ENCODE measurements at places on chromosomes 12 and 14. TPM values are rescaled to one million over a fixed set of nuclear protein-coding genes. Genes with fewer than 3 reads are reported as not detected.
A peak's percentile ranks its signal among the peaks of the same experiment; 100 is the strongest.

Gene POTEG
- not detected for total RNA-seq

- DNase-seq = peak; percentile 56
These were observed 231.9 kb downstream of the C12orf75 start for GRCh38 chr12:105562199-105562971.

Gene SYNE3
- total RNA-seq = 4.4 TPM

DNA sequence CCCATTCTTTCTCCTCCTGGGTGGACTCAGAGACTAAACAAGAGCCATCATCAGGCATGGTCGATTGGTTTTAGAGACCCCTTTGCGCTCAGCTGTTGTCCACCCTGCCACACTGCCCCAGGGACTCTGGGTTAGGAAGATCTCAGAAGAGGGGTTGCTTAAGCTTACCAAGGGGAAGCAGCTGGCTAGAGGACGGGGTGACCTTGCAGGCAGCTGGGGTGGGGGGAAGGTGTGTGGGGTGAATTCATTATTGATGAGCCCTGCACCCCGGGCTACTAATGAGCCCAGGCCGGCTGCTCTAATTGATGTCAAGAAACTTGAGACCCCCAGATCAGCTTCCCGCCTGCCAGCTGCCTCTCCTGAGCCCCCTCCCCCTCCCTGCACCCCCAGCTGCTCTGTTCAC is 8.7 kb upstream of the ZNF385A start:
- peak; percentile 54 for DNase-seq

Gene STYK1
- total RNA-seq = not detected

DNA sequence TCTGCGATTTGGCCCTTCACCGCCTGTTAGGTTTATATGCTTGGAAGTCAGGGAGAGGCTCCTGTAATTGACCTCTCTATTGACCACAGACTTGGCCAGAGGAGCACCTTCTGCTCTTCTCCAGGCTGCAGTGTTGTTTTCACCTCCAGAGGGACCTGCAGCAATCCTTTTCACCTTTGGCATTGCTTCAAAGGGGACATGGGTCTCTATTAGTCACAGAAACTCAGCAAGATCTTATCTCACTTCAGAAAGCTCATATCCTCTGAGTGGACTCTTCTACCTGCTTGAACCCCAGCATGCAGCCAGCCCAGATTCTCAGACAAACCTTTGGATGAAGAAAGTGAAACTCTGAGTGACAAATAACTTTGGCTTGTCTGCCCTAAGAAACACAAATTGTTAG is 339.3 kb downstream of the NRXN3 start:
- DNase-seq = no peak

Gene KITLG
- total RNA-seq = 11.5 TPM

GRCh38 chr14:68109132-68109900 is 289.7 kb downstream of the RAD51B start:
- DNase-seq = no peak

Gene OR8S1
- total RNA-seq = not detected

Gene GPR135
- total RNA-seq = 1.9 TPM
